ENCODE measurements at places on chromosomes 4 and X. TPM values are rescaled to one million over a fixed set of nuclear protein-coding genes. Genes with fewer than 3 reads are reported as not detected.

The NHSL2 gene
- total RNA-seq, result 4.2 TPM

- H3K27me3 ChIP-seq, result no peaks in the 10 kb centered on the region
- H3K36me3 ChIP-seq, result no peaks in the 10 kb centered on the region
- no peak overlapping the region for H3K4me3 ChIP-seq
- no peaks in the 10 kb centered on the region for H3K4me1 ChIP-seq
These were observed 14.7 kb upstream of the CT55 start for GRCh38 chrX:135185795-135186443.

- no peaks in the 10 kb centered on the region for H3K36me3 ChIP-seq
- no peaks in the 10 kb centered on the region for H3K4me1 ChIP-seq
- H3K4me3 ChIP-seq, result no peak overlapping the region
- no peak for DNase-seq
- H3K27me3 ChIP-seq, result no peaks in the 10 kb centered on the region
- H3K27ac ChIP-seq, result no peak overlapping the region
These were observed 592.0 kb downstream of the IQCM start for GRCh38 chr4:149223659-149224058.

The CITED1 gene
- 552 TPM for total RNA-seq

The SPOCK3 gene
- 18.1 TPM for total RNA-seq

The UCP1 gene
- total RNA-seq, result not detected

DNA sequence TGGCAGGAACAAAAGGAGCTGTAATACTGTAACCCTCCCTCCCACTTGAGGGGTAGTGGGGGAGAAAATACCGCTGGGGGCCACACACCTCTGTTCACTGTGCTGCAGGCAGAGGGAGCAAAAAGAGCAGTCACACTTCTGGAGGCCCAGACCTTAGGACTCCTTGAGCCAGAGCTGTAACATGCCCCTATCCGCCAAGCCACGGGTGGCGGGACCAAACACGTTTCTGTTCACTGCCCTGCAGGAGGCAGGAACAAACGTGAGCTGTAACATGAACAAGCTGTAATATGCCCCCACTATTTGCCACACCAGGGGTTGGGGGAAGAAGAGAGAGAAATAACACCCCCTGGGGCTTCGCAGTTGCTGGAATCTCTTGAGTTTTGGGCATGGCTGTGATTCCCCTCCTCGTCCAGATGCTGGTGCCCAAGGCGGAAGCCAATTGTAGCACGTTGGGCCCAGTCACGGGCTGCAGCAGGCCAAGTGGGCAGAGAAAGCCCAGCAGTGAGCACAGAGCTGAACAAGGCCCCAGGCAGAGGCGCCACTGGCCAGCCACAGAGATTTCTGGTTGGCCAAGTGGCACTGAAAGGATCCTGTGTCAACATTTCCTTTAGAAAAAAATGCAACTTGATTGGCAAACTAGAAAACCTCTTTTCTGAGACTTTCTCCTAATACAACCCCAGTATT lies 509.7 kb downstream of the INPP4B start:
- H3K27ac ChIP-seq, result no peak overlapping the region
- no peaks in the 10 kb centered on the region for H3K4me1 ChIP-seq
- H3K27me3 ChIP-seq, result no peaks in the 10 kb centered on the region
- no peak overlapping the region for H3K4me3 ChIP-seq
- no peak for DNase-seq

DNA sequence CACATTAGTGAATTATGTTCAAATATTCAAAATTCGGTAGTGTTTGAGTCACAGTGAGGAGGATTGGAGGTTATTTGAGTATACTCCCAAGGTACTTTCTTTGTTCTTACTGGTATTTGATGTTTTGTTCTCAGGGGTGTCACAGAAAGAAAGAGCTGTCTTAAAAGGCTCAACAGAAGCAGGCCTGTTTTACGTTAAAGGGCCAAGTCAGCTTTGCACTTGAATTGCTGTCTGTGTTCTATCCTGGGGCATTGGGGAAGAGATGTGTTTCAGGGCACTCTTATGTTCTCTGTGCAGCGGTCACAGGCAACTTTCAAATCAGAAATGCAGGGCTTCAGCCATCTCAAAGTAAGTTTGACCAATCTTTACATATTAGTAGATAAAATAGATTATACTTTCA lies 1113.1 kb upstream of the LCORL start:
- DNase-seq, result no peak
- no peak overlapping the region for H3K27ac ChIP-seq
- no peaks in the 10 kb centered on the region for H3K27me3 ChIP-seq
- H3K4me1 ChIP-seq, result no peaks in the 10 kb centered on the region
- H3K4me3 ChIP-seq, result no peak overlapping the region

The FLNA gene
- total RNA-seq, result 2,337 TPM

GRCh38 chr4:76987153-76987591 lies 37.6 kb downstream of the SEPTIN11 start:
- no peaks in the 10 kb centered on the region for H3K27me3 ChIP-seq
- H3K27ac ChIP-seq, result no peak overlapping the region
- no peak overlapping the region for H3K4me3 ChIP-seq
- no peaks in the 10 kb centered on the region for H3K36me3 ChIP-seq
- DNase-seq, result no peak
- H3K4me1 ChIP-seq, result no peaks in the 10 kb centered on the region

DNA sequence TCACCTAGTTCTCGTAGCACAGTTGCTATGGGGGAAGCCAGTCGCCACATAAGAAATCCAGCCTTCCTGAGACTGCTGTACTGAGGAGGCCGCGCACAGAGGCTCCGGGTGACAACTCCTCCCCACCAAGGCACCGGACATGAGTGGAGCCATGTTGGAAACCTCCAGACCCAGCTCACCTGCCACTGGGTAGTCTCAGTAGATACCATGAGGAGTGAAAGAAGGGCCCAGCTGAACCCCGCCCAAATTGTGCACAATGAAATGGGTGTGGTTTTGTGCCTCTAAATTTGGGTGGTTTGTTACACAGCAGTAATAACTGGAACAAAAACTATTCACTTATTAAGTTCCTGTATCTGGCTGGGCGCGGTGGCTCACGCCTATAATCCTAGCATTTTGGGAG lies 198.7 kb downstream of the BCOR start:
- no peak overlapping the region for H3K27ac ChIP-seq
- H3K4me1 ChIP-seq, result no peaks in the 10 kb centered on the region
- DNase-seq, result no peak
- no peaks in the 10 kb centered on the region for H3K36me3 ChIP-seq
- no peaks in the 10 kb centered on the region for H3K27me3 ChIP-seq

DNA sequence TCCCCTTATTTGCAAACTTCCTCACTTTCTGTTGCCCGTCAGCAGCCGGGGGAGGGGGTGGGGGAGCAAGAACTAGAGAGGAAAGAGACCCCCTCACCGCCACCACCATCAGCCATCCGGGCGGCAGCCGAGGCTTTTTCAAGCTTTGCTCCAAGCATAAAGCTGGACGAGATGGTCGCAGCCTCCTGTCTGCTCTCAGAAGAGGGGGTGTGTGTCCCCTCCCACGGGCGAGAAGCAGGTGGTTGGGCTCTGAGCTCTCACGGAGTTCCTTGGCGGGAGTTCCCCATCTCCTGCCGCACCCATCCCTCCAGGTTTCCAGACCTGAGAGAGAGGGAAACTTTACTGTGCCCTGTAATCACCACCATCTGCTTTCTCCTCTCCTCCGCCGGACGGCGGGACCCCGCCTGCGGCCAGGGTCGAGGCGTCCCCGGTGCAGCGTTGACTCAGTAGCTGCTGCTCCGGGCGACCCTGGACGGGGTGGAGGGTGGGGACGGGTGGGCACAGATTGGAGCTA lies 4.7 kb upstream of the ARX start:
- H3K27me3 ChIP-seq, result no peaks in the 10 kb centered on the region
- no peaks in the 10 kb centered on the region for H3K4me1 ChIP-seq
- H3K27ac ChIP-seq, result no peak overlapping the region
- no peak for DNase-seq

DNA sequence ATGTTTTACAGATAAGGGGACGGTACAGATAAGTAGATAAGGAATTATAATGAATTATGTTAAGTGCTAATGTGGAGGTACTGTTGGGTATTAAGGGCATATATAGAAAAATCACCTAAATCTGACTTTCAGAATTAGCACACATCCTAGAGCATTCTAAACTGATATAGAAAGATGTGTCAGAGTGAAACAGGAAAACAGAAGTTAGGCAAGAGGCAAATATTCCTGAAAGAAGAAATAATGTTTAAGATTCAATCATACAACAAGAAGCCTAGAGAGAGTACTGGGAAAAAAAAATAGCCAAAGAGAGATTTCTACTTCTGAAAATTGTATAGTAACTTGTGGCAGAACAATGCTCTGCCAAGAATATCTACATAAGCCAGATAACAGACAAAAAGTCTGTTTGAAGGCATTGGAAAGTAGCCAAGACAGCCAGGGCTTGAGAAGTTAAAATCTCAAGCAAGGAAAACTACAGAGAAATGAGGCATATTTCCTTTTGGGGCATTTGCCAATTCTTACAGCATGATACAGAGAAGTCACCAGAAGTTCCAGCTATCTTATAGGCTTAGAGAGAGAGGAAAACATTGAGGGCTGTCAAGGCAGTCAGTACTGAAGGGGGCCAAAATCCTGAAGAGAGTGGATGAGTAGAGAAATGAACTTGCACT lies 646.0 kb downstream of the RPA4 start:
- DNase-seq, result no peak
- H3K4me3 ChIP-seq, result no peak overlapping the region
- no peaks in the 10 kb centered on the region for H3K27me3 ChIP-seq

GRCh38 chr4:106893395-106893881 lies 142.7 kb downstream of the DKK2 start:
- H3K27me3 ChIP-seq, result no peaks in the 10 kb centered on the region
- no peak overlapping the region for H3K4me3 ChIP-seq
- H3K36me3 ChIP-seq, result no peaks in the 10 kb centered on the region
- H3K27ac ChIP-seq, result no peak overlapping the region

GRCh38 chrX:39377773-39378172 lies 576.5 kb downstream of the MID1IP1 start:
- H3K27ac ChIP-seq, result no peak overlapping the region
- no peaks in the 10 kb centered on the region for H3K4me1 ChIP-seq
- no peaks in the 10 kb centered on the region for H3K36me3 ChIP-seq
- no peak for DNase-seq

- H3K4me1 ChIP-seq, result no peaks in the 10 kb centered on the region
- H3K4me3 ChIP-seq, result no peak overlapping the region
- H3K27ac ChIP-seq, result no peak overlapping the region
- no peak for DNase-seq
- H3K36me3 ChIP-seq, result no peaks in the 10 kb centered on the region
These were observed 121.9 kb downstream of the KCTD8 start for GRCh38 chr4:44326741-44327140.

The ASB12 gene
- total RNA-seq, result not detected

The GATB gene
- 38.7 TPM for total RNA-seq

DNA sequence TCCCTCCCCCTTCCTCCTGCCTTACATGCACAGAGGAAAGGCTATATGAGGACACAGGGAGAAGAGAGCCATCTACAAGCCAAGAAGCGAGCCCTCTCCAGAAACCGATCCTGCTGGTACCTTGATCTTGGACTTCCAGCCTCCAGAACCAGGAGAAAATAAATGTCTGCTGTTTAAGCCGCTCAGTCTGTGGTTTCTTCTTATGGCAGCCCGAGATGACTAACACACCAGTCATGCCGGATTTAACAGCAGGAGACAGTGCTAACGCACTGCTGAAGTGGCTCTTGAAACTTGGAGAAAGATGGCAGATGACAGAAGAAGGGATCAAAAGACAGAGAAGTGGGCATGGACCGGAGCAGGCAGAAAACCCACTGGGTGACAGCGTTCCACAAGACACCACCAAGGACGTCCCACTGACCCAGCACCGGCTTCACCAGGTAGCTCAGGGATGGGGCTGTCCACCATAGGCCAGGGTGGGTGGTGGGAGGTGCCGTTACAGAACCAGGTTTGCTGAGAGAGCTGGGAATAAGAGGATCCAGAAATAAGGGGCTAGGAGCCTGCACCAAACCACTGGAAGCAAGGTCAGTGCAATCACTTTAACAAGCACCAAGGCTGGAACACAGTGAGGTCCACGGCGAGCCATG lies 6.2 kb upstream of the MAN2B2 start:
- no peaks in the 10 kb centered on the region for H3K27me3 ChIP-seq
- no peak for DNase-seq
- peaks cover 5% of the 10 kb centered on the region for H3K4me1 ChIP-seq
- H3K36me3 ChIP-seq, result no peaks in the 10 kb centered on the region
- H3K4me3 ChIP-seq, result no peak overlapping the region

- peaks cover 16% of the 10 kb centered on the region for H3K27me3 ChIP-seq
- no peaks in the 10 kb centered on the region for H3K36me3 ChIP-seq
- no peak within 1 kb of the TSS for H3K27ac ChIP-seq
These were observed at the start of gene CYTL1 for GRCh38 chr4:5019274-5019673. TSS of gene CYTL1 (minus strand) at chr4:5019458. CDS start at chr4:5019445, 13 bp downstream.

DNA sequence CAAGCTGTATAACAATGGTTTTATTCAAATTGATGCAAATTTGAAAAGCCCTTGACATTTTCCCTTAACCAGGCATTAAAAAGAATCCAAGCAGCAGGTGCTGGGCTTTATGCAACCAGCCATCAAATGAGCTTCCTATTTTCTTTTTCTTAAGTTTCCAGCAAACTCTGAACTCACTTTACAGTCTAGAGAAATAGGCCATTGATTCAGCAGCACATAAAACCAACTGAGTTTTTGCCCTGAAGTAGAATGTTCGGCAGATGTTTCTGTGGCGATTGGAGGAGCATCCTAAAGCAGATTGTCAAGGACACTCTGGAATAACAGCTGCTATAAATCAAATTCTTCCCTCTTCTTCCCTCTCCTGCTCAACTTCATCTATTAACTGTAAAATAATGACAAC lies 582.8 kb upstream of the CPEB2 start:
- no peak overlapping the region for H3K4me3 ChIP-seq
- no peaks in the 10 kb centered on the region for H3K27me3 ChIP-seq
- H3K4me1 ChIP-seq, result no peaks in the 10 kb centered on the region
- DNase-seq, result no peak
- H3K27ac ChIP-seq, result no peak overlapping the region

GRCh38 chr4:1871471-1872021 lies 353 bp downstream of the NSD2 start:
- no peaks in the 10 kb centered on the region for H3K36me3 ChIP-seq
- peak overlapping the region; percentile 87 for H3K27ac ChIP-seq
- H3K27me3 ChIP-seq, result no peaks in the 10 kb centered on the region
- peaks cover 2% of the 10 kb centered on the region for H3K4me1 ChIP-seq
- H3K4me3 ChIP-seq, result peak overlapping the region; percentile 83
- DNase-seq, result no peak

The BLTP1 gene
- total RNA-seq, result 116 TPM

Measured in prostate gland (tissue), 2 donors.